Neural crest cell (in vitro differentiated cells): ENCODE measurements at places on chromosomes 5 and 9.

- DNase-seq: no peak
Observed at GRCh38 chr5:104540448-104540847, 977.9 kb upstream of the NUDT12 start.

DNA sequence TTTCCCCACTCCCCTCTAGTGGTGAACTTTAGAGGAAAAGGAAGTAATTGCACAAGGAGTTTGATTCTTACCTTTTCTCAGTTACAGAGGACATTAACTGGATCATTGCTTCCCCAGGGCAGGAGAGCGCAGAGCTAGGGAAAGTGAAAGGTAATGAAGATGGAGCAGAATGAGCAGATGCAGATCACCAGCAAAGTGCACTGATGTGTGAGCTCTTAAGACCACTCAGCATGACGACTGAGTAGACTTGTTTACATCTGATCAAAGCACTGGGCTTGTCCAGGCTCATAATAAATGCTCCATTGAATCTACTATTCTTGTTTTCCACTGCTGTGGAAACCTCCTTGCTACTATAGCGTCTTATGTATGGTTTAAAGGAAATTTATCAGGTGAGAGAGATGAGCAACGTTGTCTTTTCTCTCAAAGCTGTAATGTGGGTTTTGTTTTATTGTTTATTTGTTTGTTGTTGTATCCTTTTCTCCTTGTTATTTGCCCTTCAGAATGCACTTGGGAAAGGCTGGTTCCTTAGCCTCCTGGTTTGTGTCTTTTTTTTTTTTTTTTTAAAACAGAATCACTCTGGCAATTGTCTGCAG is 25.3 kb downstream of the SLC22A5 start:
- no peak for DNase-seq

DNA sequence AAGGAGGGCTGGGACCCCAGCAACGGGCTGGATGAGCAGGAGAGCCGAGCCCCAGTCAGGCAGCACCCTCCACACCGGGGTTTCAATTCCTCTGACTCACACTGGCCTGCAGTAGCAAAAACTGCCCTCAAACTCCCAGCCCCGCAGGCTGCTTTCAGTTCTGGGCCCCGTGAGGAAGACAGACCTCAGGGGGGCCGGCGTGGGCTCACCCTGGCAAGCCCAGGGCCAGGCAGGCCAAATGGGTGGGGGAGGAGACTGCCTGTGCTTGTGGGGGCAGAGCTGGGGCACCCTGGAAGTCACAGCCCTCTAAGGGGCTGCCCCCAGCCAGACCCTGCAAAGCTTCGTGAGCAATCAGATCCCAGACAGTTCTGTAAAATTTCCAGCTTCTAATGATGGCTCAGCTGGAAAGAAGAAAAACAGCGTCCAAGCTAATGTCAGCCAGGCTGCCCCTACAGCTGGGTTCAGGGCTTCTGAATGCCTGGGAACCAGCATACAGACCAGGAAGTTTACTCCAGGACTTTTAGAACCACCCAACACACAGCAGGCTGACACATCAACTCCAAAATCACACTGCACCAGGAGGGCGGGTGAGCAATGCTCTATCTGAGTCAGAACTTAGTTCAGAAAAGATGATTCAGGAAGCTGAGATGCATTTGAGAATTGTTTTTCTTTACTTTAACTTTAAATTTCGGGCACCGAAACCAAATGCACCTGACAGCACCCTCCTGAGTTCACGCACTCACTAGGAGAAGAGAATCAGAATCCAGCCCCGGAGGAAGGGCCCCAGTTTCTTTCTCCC is 34.7 kb downstream of the LPCAT1 start:
- no peak for DNase-seq

GRCh38 chr9:114281473-114282103 is 41.3 kb upstream of the ORM1 start:
- no peak for DNase-seq

- peak; percentile 58 for DNase-seq
Observed at GRCh38 chr9:130523921-130524320, 55.5 kb upstream of the FUBP3 start.

DNA sequence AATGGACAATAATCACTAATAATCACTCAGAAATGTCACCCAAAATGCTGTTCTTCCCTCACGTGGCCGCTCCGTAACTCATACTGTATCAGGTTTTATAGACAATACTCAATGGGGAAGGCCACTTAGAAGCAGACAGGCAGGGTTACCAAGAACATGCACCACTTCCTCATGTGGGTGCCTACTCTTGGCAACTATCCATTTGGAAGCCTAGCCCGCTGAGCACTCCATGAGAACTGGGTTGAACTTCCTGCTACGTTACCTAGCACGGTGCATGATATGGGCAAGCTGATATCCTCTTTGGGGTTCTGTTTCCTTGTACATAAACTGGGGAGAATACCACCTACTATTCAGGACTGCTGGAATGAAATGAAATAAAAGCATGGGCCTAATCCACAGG is 14.3 kb downstream of the DAP start:
- DNase-seq: no peak

DNA sequence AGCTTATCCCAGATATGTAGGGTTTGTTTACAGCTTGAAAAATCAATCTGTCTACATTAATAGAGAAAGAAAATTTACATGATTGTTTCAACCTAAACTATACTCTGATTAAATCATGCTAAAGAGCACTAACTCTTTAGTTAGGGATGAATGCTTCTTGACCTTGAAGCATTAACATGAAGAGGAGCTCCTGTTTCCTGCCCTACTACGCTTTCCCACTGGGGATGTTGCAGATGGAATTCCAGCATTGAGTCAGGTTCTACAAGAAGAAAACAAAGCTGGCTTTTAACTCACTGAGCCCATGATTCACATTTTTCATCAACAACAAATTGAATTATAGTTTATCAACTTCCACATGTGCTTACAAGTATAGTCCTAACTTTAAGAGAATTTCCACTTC is 471.3 kb downstream of the TMEM232 start:
- DNase-seq: no peak

DNA sequence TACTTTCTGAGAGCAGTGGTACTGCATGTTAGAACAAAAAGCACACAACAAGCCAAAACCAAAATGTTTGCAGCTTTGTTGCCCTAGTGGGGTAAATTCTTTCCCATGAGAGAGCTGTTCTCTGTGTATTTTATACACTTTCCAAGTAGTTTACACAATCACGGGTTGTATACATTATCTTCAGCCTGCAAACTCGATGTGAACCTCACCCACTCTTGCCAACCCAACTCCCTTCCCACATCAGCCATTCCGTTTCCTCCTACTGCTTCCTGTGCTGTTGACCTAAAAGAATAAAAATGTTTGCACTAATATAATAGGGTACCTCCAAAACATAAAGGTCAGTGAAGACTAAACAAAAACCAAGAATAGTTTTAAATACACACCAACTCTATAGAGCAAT is 47.0 kb downstream of the IQGAP2 start:
- DNase-seq: no peak

DNA sequence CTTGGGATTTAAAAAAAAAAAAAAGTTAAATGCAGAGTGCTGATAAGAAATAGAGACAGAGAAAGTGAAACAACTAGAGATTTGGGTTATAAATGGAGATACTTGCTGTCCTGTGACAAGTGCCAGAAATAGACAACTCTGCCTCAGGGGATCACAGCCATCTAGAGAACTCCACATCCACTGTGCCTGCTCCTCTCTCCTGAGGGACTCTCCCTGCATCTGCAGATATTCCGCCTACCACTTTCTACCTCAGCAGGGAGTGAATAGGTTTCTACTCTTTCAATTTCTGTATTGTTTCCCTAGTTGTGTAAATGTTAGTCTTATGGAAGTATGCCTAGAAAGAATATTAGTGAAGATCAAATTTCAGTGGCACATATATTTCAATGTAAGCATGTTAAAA is 307.2 kb downstream of the HTR1A start:
- DNase-seq: no peak

DNA sequence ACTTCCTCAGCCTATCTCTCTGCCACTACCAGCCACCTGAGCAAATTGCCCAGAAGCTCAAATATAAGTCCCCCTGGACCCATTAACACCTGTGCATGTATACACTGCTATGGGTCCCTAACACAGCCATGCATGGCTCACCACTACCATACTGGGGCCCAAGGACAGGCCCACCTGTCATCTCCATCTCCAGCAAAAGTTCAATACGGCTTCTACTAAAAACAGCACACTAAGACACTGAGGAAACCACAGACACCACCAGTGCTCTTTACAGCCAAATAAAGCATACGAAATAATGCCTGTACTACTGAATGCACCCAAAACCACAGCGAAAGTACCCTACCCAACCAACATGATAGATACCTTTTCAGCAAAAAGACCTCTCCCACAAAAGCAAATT is 85.6 kb upstream of the GHR start:
- no peak for DNase-seq

DNA sequence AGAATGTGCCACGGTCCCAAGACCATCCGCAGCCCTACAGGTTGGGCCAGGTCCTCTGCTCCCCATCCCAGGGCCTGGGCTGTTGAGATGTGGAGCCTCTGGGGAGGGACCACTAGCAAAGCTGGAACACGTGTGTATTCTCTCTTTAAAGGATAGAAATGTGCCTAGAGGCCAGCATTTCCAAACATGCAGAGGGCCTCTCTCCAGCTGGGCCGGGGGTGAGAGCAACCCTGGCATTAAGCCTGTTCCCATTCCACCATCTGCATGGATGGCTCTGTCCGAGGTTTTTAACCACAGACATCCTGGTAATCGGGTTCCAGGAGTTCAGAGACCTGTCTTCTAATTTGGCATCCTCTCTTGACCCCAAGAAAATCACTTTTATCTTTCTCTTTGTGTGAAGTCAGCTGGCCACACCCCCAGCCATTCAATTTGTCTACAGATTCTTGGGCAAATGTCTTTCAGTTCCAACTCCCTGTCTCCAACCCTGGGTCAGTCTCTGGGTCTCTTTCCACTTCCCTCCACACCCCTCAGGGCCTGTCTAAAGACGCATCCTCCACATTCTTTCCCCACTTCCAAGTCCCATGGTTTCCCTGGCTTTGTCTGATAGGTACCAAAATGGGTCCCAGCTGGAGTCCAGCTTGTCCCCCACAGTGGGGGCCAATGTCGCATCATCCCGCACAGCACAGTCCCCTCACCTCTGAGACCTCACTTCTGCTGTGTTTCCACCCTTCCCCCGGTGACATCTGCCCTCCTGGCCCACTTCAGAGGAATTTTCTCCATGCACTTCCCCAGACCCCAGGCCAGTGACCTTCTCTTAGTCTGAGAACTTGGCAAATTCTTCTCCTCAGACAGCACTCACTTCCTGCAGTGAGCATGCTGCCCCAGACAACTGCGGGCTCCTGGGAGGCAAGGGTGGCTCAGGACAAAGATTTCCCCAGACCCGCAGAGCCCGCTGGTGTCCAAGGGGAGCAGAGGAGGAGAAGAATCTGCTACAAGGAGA is 56.8 kb downstream of the PTPDC1 start:
- DNase-seq: no peak

DNA sequence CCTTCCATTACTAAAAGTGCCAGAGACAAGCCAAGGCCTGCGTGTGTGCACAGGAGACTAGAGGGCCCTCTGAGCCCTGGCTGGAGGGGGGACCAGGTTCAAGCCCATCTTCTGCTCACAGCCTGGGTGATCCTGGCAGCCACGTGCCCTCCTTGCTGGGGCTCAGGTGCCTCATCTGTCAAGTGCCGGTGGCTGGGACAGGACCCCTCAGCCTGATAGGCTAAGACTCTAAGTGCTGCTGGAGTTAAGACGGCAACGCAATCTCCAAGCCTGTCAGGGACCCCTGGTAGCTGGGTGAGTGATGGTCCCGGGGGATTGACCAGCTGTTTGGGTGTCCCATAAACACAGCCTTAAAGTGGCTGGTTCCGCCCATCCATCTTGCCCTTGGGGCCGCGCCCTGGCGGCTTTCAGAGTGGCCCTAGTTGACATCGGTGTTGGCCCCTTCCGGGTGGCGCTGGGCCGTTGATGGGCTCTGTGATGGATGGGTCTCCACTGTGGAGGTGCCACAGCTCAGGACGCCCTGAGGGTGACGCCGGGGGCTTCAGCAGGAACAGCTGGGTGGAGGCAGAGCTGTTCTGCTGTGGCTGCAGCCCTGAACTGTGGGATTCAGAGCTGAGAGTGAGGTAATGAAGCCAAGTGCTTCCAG is 136.2 kb downstream of the BARX1 start:
- DNase-seq: no peak

GRCh38 chr9:91199739-91200497 is 161.8 kb downstream of the AUH start:
- no peak for DNase-seq

- DNase-seq: no peak
Observed at GRCh38 chr9:101311191-101311590, 73.6 kb downstream of the BAAT start.

- no peak for DNase-seq
Observed at GRCh38 chr5:97903742-97904141, 720.7 kb upstream of the RIOK2 start.

GRCh38 chr5:447501-447900 is 4.5 kb downstream of the EXOC3 start:
- DNase-seq: no peak

DNA sequence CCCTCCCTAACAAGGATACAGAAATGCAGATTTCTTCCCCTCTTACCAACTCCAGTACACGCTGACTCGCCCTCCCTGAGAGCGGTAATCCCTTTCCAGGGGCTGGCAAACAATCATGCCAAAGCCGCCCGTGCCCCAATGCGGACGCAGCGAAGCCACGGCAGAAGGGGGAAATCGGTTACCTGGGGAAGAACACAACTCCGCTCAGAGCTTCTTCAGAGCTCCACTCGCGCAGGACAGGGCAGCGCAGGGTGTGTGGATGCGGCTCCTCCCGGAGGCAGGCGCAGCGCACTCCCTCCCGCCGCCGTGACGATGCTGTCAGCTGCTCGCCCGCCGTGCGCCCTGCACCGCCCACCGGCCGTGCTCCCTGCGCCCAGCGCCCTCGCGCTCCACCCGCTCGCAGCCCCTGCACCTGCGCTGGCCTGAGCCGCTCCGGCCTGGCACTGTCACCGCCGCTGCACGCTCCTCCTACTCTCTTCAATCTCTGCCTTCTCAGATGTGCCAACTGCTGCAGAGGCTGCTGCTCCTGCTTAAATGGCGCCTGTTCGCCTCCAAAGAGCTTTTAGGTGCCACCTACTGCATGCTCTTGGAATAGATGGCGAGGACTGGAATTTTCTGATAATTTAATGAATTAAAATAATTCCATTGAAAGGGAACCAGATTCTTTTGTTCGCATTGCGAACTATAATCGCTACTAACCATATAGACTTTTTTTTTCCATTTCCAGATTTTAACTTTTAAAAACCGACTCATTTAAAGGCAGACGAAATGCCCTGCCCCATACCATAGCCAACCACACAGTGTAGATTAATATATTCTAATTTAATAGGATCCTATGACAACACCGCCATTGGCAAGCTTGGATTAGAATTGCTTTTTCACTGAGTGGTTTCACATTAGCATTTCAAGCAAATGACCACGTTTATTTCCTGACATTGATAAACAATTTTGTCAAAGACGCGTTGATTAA is at the start of gene DIRAS2:
TSS of gene DIRAS2 (minus strand) at position 255 of the 970 bp plus-strand sequence. CDS start 28,997 bp downstream, outside the sequence.
- peak; percentile 50 for DNase-seq

GRCh38 chr5:159658266-159658925 is 257.9 kb upstream of the ADRA1B start:
- DNase-seq: no peak
